ENCODE measurements at places on chromosomes 1 and 21.

DNA sequence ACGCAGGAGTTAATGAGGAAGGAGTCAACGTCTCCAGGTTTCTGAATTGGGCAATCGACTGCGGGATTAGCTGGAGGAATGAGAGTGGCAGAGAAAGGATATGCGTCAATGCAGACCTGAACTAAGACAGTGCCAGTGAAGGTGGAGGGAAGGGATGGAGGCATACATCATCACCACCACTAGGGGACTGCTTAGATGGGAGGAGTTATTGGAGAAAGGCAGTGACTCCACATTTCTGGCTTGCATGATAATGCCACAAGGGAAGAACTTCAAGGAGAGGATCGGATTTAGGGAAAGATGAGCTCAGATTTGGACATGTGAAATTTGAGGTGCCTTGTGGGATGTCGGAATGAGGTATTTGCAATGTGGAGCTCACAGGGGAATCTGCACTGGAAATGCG, 17.5 kb downstream of the VASH2 start:
- DNase-seq: no peak

GRCh38 chr21:31273278-31273677, 70.8 kb downstream of the TIAM1 start:
- peak; percentile 10 for DNase-seq

DNA sequence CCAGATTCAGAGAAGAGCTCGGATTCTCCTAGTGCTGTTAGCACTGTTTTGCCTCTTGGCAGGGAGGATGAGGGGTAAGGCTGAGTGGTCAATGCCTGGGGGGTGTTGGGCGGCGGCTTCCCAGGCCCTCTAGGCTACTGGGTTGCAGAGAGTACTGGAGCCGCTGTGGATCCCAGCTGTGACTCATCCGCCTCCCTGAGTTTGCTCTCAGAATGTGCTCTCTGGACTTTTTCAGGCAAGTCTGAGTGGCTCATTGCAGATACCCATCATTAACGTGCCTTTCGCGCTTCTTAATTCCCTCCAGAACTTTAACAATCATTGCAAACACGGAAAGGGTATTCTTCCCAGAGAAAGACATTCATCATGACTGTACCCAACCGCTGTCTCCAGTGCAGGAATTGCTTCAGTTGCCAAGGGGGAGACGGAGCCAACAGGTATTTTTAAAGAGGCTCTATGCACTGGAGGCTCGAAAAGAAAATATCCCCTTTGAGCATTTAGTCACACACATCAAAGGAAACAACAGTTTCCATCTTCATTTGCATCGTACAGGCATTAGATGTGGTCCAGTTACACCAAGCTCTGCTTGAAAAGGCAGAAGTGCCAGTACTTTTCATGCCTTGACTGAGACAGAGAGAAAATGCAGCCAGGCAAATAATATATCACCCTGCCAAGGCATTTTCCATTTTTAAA, 14.4 kb upstream of the CAMTA1 start:
- no peak for DNase-seq

DNA sequence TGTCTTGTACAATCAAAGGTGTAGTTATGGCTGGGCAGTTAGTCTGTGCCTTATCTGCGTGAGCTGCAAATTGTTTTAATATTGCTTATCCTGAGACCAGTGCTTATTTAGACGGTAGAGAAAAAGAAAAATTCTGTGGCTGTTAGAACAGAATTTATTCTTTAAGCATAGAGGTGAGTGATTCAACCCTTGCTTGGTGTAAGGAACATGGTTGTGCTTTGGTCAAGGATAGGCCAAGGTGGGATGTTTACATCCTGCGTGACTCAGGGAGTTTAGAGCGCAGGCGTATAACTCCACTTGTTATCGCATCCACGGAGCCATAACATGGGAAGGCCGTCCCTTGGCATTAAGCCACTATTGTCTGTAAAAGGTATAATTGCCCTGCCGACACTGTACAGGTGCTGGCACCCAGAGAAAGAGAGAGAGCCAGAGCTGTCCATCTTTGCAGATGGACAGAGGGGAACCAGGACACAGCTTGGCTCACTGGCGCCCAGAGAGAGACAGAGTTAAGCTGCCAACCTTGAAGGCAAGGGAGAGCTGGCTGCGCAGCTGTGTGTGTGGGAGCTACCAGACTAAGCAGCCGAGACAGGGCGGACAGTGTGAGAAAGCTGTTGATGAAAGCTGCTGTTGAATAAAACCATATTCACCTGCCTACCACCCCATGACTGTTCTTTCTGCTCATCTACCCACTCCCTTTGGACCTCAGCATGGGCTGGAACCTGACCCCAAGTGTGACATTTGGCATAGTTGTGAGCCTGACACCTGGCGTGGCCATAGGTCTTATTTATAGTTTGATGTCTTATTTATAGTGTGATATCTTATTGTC, 200.4 kb downstream of the DYRK1A start:
- DNase-seq: no peak

- DNase-seq: no peak
Measured at GRCh38 chr1:18900303-18900841, 2.0 kb downstream of the ALDH4A1 start.

DNA sequence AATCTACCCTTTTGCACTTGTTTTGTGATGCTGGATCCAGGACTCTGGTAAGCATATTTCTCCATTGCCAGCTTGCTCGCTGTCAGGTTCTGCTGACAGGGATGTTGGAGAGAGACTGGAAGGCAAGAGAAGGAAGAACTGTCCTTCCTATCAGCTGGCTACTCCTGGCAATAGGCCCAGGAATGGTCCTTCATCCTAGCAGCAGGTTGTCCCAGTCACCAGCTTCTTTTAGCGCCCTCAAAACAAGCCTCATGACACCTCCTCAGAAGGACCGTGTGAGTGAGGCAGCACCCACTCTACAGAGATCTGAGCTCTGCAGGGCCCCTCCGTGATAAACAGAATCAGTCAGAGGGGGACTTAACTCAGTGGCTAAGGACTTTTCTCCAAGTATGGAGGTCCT, 33.1 kb upstream of the SLAMF9 start:
- DNase-seq: no peak

DNA sequence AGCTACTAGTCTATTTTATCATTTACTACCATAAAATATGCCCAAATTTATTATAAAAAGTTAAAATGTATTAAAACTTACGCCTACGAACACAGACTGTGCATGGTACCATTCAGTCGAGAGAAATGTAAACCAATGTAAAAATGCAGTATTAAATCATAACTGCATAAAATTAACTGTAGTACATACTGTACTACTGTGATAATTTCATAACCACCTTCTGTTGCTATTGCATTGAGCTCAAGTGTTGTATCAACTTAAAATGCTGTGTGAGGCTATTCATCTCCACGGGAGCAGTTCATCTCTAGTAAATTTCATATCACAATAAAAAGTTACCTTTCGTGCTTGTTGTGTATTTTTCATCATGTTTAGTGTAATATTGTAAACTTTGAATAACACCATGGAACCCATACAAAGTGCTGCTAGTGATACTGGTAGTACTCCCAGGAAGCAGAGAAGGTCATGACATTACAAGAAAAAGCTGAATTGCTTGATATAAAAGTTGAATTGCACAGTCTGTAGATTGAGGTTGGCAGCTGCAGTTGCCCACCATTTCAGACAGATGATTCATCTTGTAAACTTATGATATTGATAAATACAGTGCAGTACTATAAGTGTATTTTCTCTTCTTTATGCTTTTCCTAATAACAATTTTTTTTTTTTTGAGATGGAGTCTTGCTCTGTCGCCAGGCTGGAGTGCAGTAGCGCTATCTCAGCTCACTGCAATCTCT, 19.0 kb upstream of the CENPF start:
- no peak for DNase-seq

GRCh38 chr1:9960706-9961562, 17.7 kb downstream of the NMNAT1 start:
- DNase-seq: no peak

GRCh38 chr1:152112101-152112884, 3.0 kb downstream of the TCHH start:
- DNase-seq: no peak

DNA sequence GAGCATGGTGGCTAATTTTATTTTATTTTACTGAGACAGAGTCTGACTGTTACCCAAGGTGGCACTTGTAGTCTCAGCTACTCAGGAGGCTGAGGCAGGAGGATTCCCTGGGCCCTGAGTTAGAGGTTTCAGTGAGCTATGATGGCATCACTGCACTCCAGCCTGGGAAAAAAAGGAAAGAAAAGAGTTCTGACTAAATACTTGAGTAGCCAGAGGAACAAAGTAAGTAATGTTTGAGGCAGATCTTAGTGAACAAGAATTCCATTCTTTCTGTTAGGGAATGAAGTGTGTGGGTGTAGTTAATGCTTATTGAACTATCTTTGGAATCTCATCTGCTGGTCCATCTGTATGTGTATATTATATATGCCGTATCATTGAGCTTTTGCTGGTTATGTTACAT, 13.1 kb upstream of the EVI5 start:
- no peak for DNase-seq

GRCh38 chr1:5976231-5976630, 16.0 kb downstream of the NPHP4 start:
- no peak for DNase-seq

- no peak for DNase-seq
Measured at GRCh38 chr1:245182028-245182427, 27.2 kb downstream of the KIF26B start.

- no peak for DNase-seq
Measured at GRCh38 chr1:97378596-97378995, 542.2 kb downstream of the DPYD start.

GRCh38 chr1:246602194-246602593, 35.9 kb downstream of the CNST start:
- peak; percentile 23 for DNase-seq

DNA sequence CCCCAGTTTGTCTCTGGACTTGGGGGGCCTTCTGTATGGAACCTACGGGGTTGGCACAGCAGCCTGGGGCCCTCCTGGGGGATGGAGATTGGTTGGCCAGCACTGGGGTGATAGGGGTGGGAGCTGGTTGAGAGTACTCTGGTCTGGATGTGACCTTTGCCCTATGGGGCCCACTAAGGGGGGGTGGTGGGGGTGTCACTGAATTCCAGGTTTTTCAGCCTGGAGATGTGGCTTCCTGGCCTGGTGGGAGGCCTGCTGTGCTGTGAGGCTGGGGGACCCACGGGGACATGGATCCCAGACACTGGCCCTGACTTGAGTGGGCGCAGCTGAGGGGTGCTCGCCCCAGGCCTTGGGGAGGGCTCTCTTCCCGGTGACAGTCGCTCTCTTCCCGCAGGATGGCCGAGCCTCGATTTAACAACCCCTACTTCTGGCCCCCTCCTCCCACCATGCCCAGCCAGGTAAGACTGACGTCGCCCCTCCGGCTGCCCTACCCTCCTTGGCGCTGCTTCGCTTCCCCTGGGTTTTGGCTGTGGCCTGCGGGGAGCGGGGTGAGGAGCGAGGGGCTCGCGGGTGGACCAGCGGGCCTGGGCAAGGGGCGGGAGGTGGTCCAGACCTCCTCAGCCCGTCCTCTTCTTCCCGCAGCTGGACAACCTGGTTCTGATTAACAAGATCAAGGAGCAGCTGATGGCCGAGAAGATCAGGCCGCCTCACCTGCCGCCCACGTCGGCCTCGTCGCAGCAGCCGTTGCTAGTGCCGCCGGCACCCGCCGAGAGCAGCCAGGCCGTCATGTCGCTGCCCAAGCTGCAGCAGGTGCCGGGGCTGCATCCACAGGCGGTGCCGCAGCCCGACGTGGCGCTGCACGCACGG, 19.6 kb downstream of the ZNF362 start:
- no peak for DNase-seq

DNA sequence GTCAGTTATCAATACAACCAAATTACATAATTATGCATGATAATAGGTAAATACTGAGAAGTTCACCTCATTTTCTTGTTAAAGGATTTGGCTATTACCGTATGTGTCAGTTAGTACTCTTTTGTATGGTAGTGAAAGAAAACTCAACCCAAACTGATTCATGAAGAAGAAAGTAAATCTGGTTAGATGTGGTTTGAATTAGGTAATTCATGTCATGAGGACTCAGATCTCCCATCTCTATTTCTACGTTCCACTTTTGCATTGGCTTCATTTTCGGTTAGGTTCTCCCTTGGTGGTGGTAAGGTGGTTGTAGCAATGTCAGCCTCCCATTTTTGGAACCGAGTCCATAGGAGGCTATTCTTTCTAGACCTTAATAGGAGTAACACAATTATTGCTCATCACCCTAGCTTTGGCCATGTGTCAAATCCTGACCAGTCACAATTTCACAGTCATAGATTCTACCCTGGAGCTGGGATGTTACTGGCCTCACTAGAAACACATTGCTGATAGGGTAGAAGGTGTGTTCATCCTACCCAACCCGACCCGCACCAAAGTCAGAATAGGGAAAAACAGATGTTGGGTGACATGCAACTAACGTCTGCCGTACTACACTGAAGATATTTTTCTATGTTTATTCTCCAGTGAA, 97.6 kb downstream of the OSBPL9 start:
- DNase-seq: no peak

GRCh38 chr1:26351590-26352337, 2.2 kb downstream of the CRYBG2 start:
- no peak for DNase-seq

- no peak for DNase-seq
Measured at GRCh38 chr1:44508397-44508745, 103.3 kb downstream of the RNF220 start.

- DNase-seq: no peak
Measured at GRCh38 chr1:66557157-66557556, 23.2 kb downstream of the SGIP1 start.

DNA sequence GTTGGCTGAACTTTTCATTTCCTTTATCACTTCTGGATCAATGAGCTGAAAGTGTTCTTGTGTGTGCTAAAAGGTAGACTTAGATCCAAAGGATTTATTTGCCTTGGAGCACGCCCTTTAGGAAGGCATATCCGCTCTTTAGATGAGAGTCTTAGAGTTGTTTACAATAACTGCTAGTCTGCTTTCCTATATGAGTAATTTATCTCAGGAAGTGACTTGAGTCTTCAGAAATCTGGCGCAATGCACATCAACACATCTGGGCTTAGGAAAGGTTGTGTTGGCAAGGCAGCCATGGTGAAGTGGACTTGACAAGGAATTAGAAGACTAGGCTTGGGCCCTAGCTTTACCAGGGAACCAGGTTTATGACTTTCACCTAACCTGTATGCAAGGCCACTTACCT, 204.1 kb upstream of the PTGFR start:
- no peak for DNase-seq

DNA sequence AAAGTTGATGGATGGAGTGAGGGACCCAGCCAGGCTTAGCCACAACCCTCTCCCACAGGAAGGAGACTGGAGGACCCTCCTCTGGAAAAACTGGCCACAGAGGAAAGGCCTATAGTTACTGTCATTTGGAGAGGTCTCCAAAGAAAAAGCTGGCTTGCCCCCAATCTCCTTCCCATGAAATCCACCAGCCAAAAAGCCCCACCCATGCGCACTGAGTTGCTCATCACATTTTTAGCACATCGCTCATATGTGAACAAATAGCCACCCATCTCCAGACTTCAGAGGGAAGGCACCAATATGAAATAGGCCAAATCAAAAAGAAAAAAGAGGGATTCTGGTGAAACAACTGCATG, 36.9 kb upstream of the QSOX1 start:
- DNase-seq: no peak

- peak; percentile 20 for DNase-seq
Measured at GRCh38 chr1:111696330-111696729, 42.9 kb downstream of the INKA2 start.

- no peak for DNase-seq
Measured at GRCh38 chr1:207944571-207944970, 33.6 kb upstream of the CD34 start.

- no peak for DNase-seq
Measured at GRCh38 chr21:15221799-15222386, 157.1 kb upstream of the NRIP1 start.
